ENCODE measurements at places on chromosomes 6 and 20.

DNA sequence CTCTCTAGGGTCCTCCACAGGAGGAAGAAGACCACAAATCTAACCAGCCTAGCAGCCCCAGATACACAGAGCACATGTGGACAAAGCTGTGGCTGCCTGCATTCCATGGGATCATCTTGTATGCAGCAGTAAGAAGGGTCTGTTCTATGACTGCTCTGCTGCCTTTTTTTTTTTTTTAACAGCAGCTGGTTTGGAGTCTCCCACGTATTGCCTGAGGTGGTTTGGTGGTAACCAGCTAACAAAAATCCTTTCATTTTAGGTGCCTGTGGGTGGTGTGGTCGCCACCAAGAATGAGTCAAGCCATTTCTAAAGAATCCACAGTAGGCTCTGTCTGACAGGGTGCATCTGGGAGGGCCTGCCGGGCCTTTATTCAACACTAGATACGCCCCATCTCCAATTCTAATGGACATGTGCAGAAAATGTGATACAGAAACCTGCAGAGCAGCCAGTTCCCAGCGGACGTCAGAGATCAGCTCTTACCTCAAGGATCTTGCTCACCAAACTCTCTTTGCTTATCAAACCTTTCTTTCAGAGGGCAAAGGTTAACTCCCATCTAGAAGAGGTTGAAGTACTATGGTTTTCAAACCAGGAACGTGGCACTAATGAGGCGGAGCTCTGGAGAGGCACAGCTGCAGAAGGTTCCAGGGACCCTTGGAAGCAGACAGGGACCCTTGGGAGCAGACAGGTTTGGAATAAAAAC is 32.0 kb downstream of the GNAS-AS1 start:
- no peak for DNase-seq

- DNase-seq = no peak
Measured at GRCh38 chr6:129345890-129346289, 364.1 kb downstream of the ARHGAP18 start.

- DNase-seq = no peak
Measured at GRCh38 chr6:118620202-118620601, 31.2 kb downstream of the CEP85L start.

DNA sequence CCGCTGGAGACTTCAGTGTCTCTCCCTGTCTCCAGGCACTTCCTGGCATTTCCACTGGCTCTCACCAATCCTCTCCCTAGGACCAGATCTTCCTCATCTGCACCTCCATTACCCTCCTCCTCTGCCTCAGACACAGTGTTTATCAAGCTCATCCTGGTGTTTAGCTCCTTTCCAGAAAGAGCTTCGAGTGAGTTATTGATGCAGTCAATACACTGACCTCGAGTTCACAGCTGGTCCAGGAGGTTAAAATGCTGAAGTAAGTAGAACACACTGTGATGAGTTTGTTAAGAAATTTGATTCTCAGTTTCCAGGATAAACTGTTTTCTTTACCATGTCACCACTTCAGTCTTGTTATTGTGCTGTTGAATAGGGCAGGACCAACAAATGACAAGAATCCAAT is 42.1 kb upstream of the ARMC2 start:
- no peak for DNase-seq

- no peak for DNase-seq
Measured at GRCh38 chr6:108644252-108644651, 83.5 kb downstream of the FOXO3 start.
